ENCODE measurements at places on chromosomes 1 and 21.
A peak's percentile ranks its signal among the peaks of the same experiment; 100 is the strongest.

- no peak for DNase-seq
These were observed 152.3 kb downstream of the FCRL5 start for GRCh38 chr1:157399984-157400382.

DNA sequence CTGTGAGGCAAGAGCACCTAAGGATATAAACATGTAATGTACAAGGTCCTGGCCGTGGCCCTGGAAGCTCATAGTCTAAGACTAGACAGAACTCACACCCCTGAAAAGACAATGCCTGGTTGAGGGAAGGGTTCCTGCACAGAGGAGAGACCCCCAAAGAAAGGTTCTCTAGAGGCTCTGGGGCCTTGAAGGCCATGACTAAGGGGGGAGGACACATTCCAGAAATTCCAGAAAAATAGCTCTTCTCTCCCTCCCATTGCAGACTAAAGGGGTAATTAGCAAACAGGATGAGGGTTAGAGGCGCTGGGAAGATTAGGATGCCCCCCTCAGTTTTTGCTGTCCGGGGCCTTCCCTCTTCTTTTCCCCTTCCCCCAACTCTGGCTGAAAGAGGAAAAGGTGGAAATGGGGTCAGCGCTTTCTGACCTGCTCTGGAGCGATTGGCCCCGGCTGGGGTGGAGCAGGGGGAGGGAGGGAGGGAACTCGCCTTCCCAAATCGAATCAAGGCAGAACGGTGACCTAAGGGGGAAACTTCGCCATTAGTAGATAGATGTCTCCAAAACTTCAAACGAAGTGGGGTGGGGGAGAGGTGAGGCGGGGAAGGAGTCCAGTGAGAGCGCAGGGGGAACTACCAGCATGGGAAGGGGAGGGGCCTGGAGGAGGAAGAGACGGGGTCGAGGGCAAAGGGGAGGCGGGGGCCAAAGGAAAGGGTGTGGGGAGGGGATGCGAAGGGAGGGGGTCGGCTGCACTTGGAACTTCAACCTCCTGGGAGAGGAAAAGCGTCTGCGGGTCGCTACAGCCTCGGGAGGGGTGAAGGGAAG lies 11.8 kb downstream of the PAX7 start:
- DNase-seq: no peak

DNA sequence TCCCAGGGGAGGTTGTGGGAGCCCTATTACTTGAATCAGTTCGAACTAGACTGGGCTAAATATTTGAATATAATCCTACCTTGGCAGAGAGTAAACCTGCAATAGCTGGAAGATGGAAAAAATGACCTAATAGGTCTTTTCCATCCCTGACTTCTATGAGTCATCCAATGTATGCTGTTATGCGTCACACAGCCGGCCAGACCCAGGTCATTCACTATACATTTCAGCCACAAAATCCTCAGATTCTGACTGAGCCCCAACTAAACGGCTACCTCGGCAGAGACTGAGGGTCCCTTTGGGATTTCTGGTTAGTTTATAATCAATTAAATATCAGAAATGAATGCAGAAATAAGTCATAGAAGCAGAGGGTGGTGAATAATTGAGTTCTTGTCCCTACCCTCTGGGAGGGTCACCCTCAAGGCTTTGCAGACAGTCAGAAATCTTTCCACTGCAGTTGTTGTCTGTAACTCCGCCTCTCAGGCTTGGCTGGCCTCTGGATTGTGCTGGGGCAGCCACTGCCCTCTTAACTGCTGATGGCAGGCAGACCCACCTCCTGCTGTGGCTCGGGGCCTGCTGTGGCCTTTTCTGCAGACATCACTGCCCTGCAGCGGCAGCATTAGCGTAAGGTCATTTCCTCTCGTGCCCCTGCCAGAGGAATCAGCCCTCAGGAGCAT lies 240.5 kb downstream of the TGFB2 start:
- no peak for DNase-seq

- no peak for DNase-seq
These were observed 4.3 kb downstream of the AGRN start for GRCh38 chr1:1024149-1024770.

GRCh38 chr1:228310162-228310792 lies 96.4 kb downstream of the TRIM11 start:
- DNase-seq: no peak

- DNase-seq: no peak
These were observed 177.8 kb downstream of the PSMG1 start for GRCh38 chr21:39005502-39005787.

DNA sequence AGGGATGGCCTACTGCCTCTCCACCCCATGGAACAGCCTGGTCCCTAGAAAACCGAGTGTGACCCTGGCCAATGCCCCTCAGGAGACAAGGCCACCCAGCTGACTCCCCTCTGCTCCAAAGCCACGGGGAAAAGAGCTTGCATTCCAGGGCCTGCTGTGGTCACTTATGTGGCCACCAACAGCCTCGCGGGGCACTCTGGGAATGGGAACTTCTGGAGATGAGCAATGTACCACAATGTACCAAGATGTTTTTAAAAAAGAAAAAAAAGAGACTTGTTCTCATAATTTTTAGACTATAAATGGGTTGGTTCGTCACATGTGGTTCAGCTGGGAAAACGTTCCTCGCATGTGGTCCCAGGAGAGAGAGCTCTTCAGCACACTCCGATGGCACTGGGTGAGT lies 62.8 kb downstream of the SLC66A1 start:
- no peak for DNase-seq

DNA sequence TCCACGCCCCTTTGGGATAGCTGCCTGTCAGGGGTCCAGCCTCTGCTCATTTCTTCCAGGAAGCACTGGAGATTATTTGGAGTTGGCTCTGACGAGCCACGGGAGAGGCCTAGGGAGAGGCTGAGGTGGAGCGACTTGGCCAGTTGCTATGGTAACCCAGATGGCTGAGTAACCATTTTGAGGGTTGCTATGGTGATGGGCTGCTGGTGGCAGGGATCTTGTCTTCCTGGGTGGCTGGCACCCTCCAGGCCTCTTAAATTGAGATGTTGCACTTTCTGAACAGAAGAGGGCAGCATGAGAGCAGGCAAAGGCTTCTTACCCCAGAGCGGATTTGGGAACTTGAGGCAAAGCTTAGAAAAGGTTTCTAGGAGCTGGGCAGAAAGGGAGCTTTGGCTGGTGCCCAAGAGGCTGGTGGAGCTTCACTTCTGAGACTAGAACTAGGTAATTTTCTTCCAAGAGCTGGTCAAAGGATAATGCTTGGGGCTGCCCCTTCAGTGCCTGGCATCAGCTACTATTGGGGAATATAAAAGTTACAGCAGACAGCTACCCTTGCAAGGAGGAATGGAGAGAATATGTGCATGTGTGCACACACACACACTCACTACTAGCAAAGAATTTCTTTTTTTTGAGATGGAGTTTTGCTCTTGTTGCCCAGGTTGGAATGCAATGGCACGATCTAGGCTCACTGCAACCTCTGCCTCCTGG lies 72.5 kb downstream of the NDUFS5 start:
- DNase-seq: peak; percentile 65

DNA sequence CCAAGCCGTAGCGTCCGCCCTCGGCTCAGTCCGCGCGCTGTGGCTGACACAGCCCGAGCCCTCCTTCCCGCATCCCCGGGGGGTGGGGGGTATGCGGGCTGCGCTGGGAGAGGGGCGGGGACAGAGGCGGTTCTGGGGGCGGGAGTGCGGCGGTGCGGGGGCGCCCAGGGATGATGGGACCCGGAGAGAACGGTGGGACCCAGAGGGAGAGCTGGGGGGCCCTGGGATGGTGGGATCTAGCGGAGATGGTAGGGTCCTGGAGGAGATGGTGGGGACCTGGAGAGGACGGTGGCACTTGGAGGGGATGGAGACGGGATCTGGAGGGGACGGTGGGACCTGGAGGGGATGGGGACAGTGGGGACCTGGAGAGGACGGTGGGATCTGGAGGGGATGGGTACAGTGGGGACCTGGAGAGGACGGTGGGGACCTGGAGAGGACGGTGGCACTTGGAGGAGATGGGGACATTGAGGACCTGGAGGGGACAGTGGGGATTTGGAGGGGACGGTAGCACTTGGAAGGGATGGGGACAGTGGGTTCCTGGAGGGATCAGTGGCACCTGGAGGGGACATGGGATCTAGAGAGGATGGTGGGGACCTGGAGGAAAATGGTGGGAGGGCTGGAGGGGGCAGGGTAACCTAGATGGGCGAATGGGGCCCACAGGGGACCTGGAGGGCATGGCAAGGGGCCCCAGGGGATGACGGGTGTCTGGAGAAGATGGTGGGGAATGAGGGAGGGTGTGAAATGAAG lies 477 bp downstream of the SNAP47 start:
- DNase-seq: no peak

DNA sequence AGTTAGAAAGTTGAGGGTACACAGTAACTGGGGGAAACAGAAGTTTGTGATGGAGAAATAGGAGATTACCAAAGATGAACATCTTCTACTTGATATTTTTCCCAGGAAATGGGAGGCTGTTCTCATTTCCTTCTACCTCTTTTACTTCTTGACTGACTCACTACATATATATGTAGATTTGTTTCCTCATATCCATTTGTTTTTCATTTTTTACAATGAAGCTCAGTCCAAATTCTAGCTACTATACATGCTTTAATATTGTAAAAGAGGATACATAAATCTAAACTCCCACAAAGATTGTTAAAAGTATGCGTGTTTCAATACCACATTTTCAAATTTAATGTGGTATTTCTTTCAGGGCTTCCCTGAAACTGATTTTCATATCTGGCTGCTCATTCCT lies 366.6 kb upstream of the NCAM2 start:
- no peak for DNase-seq

DNA sequence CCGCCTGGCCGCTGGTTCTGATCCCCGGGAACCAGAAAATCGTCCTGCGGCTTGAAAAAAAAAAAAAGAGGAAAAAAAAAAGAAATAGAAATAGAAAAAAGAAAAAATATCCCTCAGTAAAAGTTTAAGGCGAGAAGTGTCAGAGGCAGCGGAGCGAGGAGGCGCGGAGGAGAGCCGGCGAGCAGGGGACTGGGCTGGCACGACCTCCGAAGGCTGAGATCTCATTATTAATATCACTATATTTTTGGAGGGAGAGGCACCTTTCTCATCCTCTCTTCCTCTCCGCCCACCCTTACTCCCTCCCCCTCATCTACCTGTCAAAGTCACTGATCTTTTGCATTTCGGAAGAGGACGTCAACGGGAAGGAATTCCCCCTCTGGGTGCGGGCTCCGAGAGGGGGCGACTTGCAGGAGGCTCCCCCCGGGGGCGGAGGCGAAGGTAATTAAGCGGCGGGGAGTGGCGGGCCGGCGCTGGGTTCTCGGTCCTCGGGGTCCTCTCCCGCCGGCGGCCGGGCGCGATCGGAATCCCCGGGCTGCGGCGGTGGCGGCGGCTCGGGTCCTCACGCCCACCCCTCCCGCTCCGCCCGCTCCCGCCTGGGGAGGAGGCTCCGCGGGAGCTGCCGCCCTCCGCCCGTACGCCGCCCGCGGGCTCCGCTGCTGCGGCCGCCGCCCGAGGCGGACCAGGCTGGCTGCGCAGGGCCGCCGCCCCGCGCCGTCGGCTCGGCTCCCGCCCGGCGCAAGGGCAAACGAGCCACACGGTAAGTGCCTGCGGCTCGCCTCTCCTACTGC lies at the start of gene NTNG1:
NTNG1 (plus strand) TSS at position 337 of the 788 bp plus-strand sequence.
- DNase-seq: no peak

DNA sequence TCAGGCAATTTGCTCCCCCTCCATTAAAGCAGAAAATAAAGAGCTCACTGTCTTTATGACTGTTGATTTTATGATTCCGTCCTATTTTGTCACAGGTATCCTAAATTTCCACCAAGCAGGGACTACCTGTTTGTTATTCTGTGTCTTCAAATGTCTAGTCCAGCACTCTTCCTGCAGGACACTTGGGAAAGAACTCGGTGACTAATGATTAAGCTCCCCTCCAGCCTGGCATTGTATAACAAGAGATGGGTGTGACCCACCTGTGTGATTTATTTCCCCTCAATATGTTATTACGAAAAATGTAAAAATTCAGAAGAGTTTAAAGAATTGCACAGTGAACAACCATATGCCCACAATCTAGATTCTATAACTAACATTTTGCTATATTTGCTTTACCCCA lies 42.9 kb upstream of the LRRN2 start:
- DNase-seq: no peak

DNA sequence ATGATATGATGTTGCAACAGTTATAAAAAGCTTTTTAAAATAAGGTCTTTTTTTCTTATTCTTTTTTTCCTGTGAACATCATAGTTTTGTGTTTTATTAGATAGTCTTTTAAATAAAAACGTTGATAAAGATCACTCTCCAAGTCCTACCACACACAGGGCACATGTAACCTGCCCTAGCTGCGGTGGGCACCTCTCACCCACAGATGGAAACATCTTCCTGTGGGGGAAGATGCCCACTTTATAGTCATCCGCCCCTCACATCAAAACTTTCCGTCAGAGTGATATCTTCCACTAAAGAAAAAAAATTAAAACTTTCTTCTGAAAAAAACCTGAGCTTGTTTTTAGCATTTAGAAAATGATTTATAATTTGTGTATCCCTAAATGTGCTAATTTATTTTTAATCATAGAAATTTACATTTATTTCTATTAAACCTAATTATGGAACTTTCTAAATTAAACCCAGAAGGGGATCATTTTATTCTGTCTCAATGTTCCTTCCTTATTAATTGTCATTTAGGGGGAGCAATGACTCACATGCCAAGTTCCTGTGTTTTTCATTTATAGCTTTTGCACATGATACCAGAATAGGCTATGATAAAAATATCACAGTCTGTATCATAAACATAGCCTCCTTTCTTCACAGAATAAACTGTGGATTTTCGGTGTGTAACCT lies 24.7 kb downstream of the TNFRSF9 start:
- DNase-seq: peak; percentile 25

DNA sequence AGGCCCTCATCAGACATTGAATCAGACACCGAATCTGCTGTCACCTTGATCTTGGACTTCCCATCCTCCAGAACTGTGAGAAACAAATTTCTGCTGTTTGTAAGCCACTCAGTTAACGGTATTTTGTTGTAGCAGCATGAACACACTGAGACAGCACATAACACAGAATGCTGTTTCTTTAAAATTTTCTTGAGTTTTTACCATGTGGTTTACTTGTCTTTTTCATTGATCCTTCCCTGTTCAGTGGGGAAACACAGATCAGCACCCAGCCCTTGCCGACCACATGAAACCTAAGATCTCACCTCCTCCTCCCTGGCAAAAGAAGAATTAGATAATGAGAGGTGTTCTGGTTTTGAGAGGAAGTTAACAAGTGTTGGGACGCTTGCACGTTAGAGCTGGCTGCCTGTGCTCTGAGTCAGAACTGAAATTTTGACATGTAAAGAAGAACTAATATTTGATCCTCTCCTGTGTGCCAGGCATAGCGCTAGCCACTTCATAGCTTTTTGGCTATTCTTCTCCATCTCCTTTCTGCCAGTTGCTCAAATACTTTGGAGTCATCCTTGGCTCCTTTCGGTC lies 179.6 kb downstream of the DHRS3 start:
- DNase-seq: no peak
